Activated CD8-positive, alpha-beta memory T cell treated with anti-CD3 and anti-CD28 coated beads for 4 hours (primary cell): ENCODE measurements at places on chromosomes 2 and 18.

- DNase-seq = no peak
Measured at GRCh38 chr2:61233581-61233980, 71.6 kb downstream of the C2orf74 start.

DNA sequence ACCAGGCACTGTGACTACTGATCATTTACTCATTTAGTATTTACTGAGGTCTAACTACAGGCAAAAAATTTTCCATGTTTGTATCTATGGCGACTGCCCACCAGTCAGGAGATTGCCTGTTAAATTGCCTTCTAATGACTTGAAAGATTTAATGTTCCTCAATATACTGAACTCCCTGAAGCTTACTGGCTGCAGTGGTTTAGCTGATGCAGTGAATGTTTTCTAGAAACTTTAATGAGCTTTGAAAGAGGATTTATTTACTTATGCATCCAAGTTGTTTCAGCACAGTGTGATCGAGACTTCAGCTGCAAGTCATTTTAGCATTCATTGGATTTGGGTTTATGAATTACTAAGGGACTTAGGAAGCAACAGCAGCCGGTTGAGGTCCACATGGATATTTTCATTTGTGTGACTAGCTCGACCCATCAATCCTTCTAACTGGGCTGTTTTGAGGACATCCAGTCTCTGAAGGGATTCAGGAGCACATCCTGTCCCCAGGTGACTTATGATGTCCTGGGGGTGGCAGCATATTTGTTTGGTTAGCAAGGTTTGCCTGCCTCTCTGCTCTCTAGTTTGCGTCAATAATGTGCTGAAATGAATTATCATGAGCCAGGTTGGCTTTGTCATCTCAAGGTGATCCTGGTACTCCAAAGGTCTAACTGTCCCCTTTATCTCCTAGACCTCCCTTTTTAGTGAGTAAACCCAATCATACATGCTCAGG, 26.8 kb downstream of the ACMSD start:
- no peak for DNase-seq

DNA sequence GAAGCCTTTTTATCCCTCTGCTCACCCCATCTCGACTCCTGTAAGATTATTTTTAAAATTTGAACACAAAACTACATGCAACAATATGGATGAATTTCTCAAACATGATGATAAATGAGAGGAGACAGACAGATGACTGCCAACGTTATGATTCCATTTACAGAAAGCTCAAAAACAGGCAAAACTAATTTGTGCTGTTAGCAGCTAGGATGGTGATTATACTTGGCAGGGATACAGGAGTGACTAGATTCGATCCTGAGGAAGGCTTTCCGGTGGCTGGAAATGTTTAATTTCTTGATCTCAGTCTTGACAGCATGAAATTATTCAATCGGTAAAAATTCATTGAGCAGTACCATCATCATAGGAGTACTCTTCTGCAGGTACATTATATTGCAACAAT, 163.4 kb upstream of the SH3BP4 start:
- DNase-seq = no peak

GRCh38 chr18:53894675-53895442, 329.6 kb downstream of the MBD2 start:
- no peak for DNase-seq

GRCh38 chr2:205117125-205117524, 565.2 kb upstream of the NRP2 start:
- DNase-seq = no peak

DNA sequence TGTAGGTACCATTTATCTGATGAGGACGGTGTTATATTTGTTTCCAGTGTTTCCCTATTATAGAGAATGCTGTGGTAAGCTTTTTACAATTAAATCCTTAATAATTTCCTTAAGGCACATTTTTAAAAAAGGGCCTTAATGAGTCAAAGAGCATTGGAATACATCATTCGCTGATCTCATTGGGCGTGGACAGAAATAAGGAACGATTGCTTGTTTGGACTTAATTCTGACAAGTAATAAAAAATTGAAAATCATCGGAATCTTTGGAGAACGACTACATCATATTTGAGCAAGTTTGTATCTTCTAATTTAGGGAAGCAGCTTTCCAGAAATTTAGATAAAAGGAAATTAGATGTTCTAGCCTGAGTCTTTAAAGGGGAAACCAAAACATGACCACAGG, 11.3 kb downstream of the AGPS start:
- DNase-seq = no peak

GRCh38 chr2:7026742-7027141, 109.5 kb downstream of the RNF144A start:
- DNase-seq = no peak

DNA sequence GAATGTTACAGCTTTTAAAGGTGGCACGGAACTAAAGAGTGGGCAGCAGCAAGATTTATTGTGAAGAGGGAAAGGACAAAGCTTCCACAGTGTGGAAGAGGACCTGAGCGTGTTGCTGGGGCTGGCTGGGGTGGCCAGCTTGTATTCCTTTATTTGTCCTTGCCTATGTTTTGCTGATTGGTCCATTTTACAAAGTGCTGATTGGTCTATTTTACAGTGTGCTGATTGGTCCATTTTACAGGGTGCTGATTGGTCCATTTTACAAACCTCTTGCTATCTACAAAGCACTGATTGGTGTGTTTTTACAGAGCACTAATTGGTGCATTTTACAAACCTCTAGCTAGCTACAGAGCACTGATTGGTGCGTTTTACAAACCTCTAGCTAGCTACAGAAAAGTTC, 109.7 kb upstream of the DDX18 start:
- DNase-seq = no peak

GRCh38 chr2:133655610-133656009, 87.3 kb upstream of the NCKAP5 start:
- DNase-seq = no peak

- no peak for DNase-seq
Measured at GRCh38 chr2:191152482-191153240, 1.9 kb upstream of the STAT4 start.

GRCh38 chr18:79026491-79026890, 42.7 kb upstream of the ATP9B start:
- DNase-seq = no peak

DNA sequence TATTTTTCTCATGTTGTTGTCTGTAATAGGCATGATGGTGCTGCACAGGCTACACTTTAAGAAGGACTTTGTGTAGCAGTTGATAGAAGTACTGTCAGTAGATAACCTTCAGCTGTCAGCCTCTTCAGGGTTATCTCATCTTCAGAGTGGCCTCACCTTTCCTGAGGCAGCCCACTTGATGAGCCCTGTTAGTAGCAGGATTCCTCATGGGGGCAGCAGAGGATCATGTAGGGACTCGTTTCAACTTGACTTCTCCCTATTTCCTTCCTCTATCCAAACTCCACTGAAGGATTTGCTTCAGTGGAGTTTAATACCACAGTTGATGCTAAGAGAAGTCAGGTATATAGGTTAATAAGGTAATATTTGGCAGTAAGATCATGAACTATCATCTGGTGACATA, 530.3 kb upstream of the FSIP2 start:
- no peak for DNase-seq
